ENCODE measurements at places on chromosomes 1 and 21.

DNA sequence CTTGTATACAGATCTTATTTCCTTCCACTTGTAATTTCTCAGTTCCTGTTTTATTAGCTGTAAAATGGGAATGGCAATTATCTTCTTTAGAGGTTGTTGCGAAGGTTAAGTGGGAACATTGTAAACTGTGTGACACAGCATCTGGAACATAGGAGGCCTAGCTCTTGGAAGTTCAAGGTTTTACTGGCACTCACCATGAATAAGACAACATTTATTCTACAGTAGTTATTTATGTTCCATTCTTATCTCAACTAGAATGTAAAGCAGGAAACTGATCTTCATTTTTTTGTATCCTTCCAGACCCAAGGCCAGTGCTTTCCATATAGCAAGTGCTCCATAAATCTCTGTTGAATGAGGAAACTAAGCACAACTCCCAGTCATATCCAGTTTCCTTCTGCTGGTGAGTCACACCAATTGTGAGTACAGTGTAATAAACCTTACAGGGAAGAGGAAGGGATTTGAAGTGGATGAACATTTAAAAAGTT lies 1.4 kb downstream of the BCL10 start:
- DNase-seq = no peak

DNA sequence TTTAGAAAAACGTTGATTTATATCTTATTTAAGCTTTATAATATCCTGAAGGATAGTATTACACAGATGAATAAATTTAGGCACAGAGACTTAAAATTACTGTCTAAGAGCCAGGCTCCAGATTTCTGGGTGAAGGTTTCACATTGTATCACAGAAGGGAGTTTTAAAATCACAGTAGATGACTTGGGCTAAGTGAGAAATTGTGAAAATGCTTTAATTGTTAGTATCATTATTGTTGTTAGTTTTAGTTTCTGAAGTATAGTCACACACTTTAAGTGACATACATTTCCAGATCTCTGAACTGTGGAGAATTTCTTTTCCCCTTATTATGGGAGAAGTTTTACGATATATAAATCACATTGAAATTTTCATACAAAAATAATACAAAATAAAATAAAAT lies 83.5 kb downstream of the NDUFS5 start:
- no peak for DNase-seq

DNA sequence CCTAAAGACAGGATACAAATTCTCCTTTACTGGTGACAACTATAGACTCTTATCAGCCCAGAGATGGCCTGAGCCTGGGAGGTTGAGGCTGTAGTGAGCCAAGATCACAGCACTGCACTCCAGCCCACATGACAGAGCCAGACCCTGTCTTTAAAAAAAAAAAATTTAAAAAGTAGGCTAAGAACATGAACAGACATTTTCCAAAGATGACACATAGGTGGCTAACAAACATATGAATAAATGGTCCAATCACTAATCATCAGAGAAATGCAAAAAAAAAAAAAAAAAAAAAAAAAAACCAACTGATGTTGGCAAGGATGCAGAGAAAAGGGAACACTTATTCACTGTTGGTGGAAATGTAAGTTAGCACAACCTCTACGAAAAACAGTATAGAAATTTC lies 65.0 kb downstream of the TOR3A start:
- no peak for DNase-seq

DNA sequence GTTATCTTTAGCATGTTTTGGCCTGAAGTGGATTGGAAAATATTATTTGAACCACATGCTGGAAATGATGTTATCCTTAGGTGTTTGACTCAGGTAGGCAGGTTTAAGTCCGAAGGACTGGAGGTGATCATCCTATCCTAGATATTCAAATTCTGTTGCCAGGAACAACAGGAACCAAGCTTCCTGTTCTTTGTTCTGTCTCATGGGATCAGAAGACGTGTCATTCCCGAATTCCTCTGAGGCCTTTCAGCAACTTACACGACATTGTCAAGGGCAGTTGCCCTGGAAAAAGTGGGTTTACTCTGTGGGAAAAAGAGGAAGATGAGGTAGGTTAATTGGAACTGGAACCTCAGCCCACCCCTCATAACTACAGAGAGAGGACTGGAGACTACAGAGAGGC lies 36.6 kb downstream of the SLAMF6 start:
- DNase-seq = no peak

DNA sequence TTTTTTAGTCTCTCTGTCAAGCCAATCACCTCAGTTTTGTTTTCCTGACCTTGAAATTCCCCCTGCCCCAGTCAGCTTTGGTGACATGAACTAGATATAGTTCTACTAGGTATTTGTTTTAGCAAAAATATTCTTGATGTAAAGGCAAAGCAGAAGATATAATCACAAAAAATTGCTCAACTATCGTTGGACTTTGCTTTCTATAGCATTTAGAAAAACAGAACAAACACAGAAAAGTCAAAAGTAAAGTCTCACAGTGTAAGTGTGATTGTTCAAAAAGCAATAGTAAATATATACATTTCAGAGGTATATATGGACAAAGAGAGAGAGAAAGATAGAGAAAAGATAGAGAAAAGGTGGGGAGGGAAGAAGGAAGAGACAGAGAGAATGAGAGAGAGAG lies 305.9 kb downstream of the ADGRL2 start:
- DNase-seq = no peak

DNA sequence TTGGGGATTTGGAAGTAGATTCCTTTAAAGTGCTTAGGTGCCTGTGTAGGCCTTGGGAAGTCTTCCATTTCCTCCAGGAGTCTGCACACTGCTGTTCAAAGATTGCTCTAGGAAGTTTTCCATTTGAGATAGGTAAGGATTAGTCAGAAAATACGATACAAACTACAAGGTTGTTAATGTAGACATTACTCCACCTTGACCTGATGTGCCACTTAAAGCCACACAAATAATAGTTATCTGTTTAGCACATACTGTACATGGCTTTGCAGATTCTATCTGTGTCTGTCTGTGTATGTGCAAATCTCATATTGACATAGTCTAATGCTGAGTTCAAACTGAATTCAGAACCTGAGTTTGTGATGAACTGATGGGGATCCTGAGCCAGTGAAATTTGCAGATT lies 118.4 kb downstream of the RHOU start:
- DNase-seq = no peak

DNA sequence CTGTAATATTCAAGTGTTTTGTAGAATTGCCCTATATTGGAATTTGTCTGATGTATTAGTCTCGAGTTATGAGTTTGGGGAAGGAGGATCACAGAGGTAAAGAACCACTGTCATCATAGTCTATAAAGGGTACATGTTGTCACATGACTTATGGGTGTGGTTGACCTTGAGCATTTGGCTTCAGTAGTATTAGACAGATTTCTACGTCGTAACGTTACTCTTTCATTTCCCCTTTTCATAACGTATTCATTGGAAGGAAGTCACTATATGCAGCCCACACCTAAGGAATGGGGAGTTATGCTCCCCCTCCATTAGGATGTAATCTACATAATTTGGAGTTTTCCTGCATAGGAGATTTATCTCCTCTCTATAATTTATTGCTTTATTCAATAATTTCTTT lies 110.1 kb upstream of the VAV3 start:
- no peak for DNase-seq

DNA sequence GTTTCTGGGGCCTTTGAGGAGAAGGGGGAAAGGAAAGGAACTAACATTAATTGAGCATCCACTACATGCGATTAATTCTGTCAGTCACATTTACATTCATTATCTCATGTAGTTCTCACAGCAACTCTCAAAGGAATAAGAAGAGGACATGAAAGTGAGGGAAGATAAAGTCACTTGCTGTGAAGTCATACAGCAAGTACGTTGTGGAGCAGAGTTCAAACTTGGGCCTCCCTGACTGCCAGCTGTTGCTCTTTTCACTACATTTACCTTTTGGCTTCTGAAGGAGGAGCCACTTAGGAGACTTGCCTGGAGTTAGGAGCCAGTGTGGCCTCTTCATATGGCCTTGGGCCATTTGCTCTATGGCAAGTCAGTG lies 6.2 kb downstream of the ZNF691 start:
- DNase-seq = no peak

DNA sequence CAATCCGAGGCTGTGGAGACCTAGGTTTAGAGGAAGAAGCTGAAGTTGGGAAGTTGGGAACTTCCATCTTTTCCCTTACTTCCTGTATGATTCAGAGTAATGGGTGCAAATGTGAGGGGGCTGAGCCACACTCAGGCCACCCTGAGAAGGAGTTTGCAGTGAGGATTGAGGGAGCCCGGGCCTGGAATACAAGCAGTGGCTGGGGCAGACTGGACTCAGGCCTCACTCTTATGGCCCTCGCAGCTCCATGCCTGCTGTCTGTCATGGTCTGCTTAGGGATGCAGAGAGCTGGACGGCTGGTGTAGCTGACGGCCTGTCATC lies 73.7 kb upstream of the RAB4A start:
- DNase-seq = no peak

- DNase-seq = no peak
Observed at GRCh38 chr1:2098839-2099785, 48.9 kb downstream of the PRKCZ start.

DNA sequence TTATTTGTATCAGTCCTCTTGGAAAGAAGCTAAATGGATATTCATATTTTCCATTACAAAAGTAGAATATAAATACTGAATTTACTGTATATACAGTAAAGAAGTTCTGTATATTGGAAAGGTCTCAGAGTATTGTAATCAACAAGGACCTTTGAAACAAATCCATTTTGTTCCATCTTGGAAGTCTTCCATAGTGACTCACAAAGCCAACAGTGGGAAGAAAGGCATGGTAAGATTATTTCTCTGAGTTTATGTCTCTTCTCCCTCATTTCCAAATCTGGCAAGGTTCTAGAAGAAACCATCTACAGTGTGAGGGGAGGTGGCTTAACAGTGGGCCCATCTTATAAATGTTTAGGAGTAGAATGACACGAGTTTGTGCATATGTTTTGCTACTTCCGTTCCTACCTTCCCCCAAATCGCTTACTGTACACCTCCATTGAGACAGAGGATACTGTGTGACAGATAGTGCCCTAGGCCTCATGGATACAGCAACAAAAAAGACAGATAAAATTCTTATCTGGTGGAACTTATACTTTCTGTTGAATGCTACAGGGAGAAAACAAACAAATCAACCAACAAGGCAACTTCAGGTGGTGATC lies 22.1 kb upstream of the SSX2IP start:
- DNase-seq = no peak

- no peak for DNase-seq
Observed at GRCh38 chr1:241271427-241271826, 85.6 kb downstream of the RGS7 start.

DNA sequence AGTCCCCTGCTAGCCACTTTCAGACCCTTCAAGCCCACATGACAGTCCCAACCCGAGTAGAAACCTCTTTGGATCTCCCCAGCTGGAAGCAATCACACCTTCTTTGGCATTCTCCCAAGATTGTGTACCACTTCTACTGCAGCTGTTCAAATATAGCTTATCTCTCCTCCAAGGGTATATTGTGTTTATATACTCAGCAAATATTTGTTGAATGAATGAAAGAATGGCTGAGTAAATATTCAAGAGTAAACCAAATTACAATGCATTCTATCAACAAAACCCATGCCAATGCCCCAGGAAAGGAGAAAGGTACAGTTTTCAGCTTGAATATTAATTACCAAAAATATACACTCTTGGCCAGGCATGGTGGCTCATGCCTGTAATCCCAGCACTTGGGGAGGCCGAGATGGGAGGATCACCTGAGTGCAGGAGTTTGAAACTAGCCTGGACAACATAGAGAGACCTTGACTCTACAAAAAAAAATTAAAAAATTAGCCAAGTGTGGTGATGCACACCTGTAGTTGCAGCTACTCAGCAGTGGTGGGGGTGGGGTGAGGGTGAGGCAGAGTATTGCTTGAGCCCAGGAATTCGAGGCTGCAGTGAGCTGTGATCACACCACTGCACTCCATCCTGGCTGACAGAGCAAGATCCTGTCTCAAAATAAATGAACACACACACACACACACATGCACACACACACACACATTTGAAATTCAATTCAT lies 68.5 kb downstream of the NIBAN1 start:
- no peak for DNase-seq

DNA sequence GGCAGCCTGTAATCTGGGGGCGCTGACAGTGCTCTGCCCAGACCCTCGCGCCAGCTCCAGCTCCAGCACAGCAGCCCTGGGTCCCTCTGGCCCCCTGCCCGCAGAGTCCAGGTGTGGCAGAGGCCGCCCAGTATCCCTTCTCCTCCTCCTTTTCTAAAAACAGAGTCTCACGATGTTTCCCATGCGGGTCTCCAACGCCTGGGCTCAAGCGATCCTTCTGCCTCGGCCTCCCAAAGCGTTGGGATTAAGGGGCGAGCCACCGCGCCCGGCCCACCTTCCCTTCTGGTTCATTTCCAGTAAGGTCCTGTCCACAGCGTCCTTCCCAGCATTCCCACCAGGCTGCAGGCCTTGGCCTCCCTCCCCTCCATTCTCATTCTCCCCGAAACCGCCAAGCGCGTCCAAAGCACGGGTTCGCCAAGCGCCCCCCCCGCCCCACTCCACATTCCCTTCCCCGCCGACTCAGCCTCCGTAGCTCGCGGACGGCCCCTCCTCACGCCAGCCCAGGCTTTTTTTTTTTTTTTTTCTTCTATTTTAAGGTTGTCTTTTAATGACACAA lies 2.0 kb upstream of the PCBP3 start:
- DNase-seq = no peak

DNA sequence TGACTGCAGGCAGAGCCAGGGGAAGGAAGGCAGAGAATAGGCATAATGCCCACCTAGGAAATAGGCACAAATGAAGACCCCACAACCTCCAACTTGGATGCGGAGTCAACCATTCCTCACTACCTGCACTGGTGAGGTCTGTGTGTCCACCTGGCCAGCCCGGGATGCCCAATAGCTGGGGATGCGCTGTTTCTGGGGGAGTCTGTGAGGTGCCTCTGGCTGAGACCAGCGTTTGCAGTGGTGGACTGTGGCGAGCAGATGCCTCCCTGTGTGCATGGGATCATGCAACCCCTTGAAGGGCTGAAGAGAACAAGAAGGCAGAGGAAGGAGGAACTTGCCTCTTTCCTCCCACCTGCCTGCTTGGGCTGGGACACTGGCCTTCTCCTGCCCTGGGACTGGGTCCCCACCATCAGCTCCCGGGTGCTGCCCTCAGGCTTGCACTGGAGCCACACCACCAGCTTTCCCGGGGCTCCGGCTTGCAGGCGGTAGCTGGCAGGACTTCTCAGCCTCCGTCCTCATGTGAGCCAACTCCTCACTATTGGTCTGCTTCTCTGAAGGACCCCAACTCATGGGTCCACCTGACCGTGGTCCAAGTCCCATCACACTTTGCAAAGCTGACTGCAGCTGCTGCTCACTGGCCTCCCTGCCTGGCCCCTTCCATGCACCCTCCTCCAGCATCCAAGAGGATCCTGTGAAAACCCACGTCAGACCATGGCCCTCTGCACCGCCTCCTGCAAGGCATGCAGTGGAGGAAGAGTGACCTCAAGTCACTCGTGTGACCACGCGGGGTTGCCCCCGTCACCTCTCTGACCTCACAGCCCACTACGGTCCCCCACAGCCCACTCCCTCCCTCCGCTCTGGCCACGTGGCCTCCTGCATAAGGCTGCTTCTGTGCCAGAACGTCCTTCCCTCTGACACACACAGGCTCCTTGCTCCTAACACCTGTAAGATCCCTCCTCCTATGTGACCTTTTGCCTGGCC lies 2.7 kb upstream of the PDE9A start:
- DNase-seq = no peak

All from GF-D8 (cell line).